ENCODE measurements at places on chromosomes 16 and 17. TPM values are rescaled to one million over a fixed set of nuclear protein-coding genes. Genes with fewer than 3 reads are reported as not detected.

CPNE7 gene
- total RNA-seq = 0.89 TPM

CASKIN2 gene
- 7.1 TPM for total RNA-seq

HOXB13 gene
- not detected for total RNA-seq

KATNIP gene
- 15.1 TPM for total RNA-seq

TPSG1 gene
- not detected for total RNA-seq

PRR15L gene
- total RNA-seq = 1.7 TPM

KRTAP9-4 gene
- total RNA-seq = 6.5 TPM

CES5A gene
- total RNA-seq = not detected

PITPNM3 gene
- total RNA-seq = 6.0 TPM

CD300LB gene
- total RNA-seq = 0.59 TPM

KRTAP2-2 gene
- 6.5 TPM for total RNA-seq

TNP2 gene
- total RNA-seq = not detected

IRF8 gene
- total RNA-seq = 22.6 TPM

OR1F1 gene
- not detected for total RNA-seq

KRTAP17-1 gene
- total RNA-seq = 7.9 TPM

MRPS34 gene
- 23.5 TPM for total RNA-seq

ZNRF1 gene
- total RNA-seq = 9.0 TPM

TBC1D3C gene
- not detected for total RNA-seq

DOC2A gene
- total RNA-seq = 1.5 TPM

SDR42E1 gene
- total RNA-seq = 7.2 TPM

IL4R gene
- total RNA-seq = 14.0 TPM

PSMC3IP gene
- total RNA-seq = 3.2 TPM

MC1R gene
- 2.2 TPM for total RNA-seq

KRTAP1-1 gene
- 7.5 TPM for total RNA-seq

HOXB1 gene
- total RNA-seq = not detected

NOXO1 gene
- 0.39 TPM for total RNA-seq

GNAO1 gene
- 1.8 TPM for total RNA-seq

SCGB1C2 gene
- total RNA-seq = not detected

OR4D1 gene
- total RNA-seq = not detected

NPIPB6 gene
- 1.9 TPM for total RNA-seq

LCMT1 gene
- 36.4 TPM for total RNA-seq

SMURF2 gene
- total RNA-seq = 33.8 TPM

KRTAP1-5 gene
- 14.1 TPM for total RNA-seq

COX6A2 gene
- 16.3 TPM for total RNA-seq

AHSP gene
- total RNA-seq = 111 TPM

SSTR5 gene
- total RNA-seq = not detected

GPRC5C gene
- total RNA-seq = 15.4 TPM

CACNG1 gene
- total RNA-seq = 5.4 TPM

BOLA2B gene
- 6.1 TPM for total RNA-seq

TMEM238L gene
- 0.30 TPM for total RNA-seq

AIPL1 gene
- 0.10 TPM for total RNA-seq

EVPLL gene
- total RNA-seq = 0.49 TPM

GJC1 gene
- total RNA-seq = 19.9 TPM

MYH3 gene
- 1,094 TPM for total RNA-seq

HSPB9 gene
- total RNA-seq = not detected

JMJD8 gene
- total RNA-seq = 18.1 TPM

IL21R gene
- total RNA-seq = 0.39 TPM

CFAP97D1 gene
- total RNA-seq = not detected

TEKT5 gene
- 0.59 TPM for total RNA-seq

MPP3 gene
- total RNA-seq = 7.7 TPM

GLIS2 gene
- 4.4 TPM for total RNA-seq

MT4 gene
- total RNA-seq = 76.2 TPM

WRAP53 gene
- total RNA-seq = 3.2 TPM

Data from skin of body (tissue), 3 donors.